ENCODE measurements at places on chromosomes 11 and 22.

- no peak for DNase-seq
These were observed 97.8 kb downstream of the ME3 start for GRCh38 chr11:86574493-86575207.

- peak; percentile 60 for DNase-seq
These were observed at the start of gene KCTD17 for GRCh38 chr22:37051391-37052385. Gene KCTD17 (plus strand): TSS chr22:37051742. CDS start chr22:37051761, 19 bp downstream.

- DNase-seq, result no peak
These were observed 2.1 kb downstream of the GAL3ST3 start for GRCh38 chr11:66046901-66047300.

GRCh38 chr11:67780056-67780455 lies 105.6 kb upstream of the ALDH3B2 start:
- DNase-seq, result no peak

DNA sequence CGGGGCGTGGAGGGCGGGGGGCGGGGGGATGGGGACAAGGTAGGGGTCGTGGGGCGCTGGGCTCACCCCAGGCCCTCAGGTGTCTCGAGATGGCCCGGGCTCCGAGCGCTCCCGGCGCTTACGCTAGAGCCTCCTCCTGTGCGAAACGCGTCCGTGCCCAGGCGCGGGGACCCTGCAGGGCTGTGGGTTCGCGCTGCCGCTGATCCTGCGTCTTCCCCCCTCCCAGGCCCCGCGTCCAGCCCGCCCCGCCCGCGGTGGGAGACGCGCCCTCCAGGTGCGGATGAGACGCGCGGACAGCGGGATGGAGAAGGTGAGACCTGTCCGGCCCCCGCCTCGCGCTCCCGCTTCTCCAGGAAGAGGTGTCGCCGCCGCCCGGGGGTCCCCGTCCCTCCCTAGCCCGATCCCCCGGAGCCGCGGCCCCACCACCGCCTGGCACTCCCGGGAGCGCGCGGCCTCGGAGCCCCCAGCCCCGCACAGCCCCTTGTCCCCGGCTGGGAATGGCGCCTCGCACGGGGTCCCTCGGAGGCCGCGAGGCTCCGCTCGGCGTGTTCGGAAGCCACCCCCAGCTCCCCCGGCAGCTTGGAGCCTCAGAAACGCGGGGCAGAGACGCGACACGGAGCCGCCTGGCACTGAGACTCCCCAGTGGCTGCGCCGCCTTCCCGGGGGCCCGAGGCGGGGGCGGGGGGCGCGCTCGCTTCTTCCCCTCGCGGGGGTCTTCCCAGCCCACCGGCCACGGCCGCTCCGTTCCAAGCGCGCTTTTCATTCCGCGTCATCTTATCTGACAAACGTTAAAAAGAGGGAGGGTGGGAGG lies 27.6 kb upstream of the TOLLIP start:
- DNase-seq, result no peak

- DNase-seq, result no peak
These were observed 1356.2 kb downstream of the TBC1D22A start for GRCh38 chr22:48118654-48119053.

DNA sequence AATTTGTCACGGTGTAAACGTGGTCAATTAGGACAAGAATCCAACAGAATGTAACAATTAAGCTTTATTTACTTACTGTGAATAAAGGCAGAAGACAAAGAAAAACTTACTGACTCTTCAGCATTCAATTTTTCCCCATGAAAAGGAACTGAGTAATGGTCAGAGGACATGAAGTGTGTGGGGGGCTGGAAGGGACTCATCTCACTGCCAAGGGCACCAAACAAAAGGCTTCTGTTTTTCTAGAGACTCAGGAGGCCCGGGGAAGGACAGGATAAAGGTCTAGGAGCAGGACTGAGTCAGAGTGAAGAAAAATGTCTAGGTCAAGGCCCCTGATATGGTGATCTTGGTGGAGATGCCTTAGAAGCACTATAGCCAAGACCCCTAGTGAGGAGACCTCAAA lies 564.2 kb upstream of the ANO5 start:
- DNase-seq, result no peak

DNA sequence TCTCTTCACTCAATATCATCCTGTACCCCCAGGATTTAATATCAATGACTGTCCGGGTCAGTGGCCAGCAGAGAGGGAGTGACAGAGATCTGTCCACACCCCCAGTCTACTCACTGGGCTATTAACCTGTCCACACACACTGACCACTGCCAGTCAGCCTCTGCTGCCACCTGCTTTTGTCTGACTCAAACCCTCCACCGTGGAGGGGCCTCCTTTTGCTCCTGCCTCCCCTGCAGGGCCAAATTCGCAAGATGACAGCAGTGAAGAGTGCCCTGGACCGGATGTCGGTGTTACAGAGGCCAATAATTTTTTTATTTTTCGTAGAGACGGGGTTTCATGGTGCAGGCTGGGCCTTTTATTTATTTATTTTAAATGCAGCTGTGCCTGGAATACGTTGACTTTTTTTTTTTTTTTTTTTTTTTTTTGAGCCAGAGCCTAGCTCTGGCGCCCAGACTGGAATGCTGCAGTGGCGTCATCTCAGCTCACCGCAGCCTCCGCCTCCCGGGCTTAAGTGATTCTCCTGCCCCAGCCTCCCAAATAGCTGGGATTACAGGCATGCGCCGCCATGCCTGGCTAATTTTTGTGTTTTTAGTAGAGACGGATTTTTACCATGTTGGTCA lies 5.1 kb downstream of the PDXP start:
- DNase-seq, result no peak

DNA sequence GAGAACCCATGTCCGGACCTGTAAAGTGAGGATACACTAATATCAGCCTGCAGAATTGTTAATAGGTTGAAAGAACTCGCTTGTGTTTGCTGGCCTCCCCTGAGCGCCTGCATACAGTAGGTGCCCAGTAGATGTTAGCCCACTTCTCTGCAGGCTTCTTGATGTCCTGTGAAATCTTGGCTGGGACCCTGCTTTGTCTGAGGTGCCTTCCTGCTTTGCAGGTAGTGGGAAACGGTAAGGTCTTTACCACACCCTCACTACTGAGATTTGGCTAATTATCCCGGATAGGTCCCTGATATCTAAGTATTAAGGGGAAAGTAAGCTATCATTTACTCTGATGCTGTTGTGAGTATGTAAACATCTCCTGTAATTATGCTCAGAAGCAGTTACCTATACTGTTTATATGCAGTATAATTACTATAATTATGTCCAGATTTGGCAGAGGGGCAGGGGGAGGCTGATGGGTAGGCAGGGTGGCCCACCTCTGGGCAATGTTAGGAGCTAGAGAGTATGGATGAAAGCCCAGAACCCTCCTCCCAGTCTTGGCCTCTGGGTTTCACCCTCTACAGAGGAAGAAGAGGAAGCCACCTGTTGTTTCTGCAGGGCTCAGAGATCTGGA lies 1.2 kb upstream of the ARRB1 start:
- DNase-seq, result no peak

DNA sequence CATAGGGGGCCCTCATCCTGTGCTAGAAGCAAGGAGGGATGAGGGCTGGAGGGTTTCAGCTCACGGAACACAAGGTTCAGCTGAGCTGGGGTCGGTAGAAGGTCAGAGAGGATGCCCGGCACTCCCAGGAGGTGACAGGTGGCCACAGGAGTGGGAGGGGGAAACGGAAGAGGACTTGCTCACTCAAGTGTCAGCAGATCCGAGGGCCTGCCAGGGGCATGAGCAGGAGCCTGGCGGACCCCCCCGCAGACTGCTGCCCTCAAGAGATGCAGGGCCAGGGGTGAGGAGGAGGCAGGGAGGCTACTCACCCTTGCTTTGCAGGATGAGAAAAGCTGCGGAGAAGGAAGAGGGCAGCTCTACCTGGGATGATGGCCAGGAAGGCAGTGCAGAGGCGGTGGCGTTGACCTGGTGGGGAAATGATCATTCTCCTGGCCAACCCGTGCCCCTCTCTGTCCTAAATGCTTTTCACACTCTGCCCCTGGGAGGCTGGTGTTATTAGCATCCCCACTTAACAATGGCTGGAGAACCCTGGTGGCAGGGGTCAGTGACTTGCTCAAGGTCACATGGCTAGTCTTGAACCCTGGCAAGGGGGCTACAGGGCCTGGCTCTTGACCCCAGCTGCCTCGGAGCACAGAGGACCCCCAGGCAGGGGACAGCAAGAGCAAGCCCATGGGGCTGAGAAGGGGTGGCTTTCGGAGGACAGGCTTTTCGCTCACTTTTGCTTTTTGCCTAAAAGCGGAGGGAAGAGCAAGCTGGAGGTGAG lies 30.1 kb upstream of the CSNK1E start:
- no peak for DNase-seq

DNA sequence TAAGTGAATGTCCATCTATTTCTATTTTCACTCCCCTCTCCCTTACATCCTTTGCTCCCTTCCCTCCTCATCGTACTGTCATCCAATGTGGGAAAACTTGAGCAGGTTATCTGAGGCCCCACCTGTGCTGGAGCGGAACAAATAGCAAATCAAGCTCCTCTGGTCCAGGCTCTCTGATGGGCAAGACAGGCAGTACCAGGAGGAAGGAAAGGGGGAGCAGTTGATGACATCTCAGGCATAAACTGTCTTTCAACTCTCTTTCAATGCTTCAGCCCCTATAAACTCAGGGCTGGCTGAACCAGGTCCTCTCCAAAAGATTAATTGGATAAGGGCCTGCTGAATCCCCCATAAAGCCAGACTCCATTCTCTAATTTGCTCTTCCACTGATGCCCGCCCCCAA lies 1.5 kb upstream of the CCKBR start:
- no peak for DNase-seq

GRCh38 chr11:119850822-119851409 lies 121.9 kb upstream of the NECTIN1 start:
- DNase-seq, result no peak

DNA sequence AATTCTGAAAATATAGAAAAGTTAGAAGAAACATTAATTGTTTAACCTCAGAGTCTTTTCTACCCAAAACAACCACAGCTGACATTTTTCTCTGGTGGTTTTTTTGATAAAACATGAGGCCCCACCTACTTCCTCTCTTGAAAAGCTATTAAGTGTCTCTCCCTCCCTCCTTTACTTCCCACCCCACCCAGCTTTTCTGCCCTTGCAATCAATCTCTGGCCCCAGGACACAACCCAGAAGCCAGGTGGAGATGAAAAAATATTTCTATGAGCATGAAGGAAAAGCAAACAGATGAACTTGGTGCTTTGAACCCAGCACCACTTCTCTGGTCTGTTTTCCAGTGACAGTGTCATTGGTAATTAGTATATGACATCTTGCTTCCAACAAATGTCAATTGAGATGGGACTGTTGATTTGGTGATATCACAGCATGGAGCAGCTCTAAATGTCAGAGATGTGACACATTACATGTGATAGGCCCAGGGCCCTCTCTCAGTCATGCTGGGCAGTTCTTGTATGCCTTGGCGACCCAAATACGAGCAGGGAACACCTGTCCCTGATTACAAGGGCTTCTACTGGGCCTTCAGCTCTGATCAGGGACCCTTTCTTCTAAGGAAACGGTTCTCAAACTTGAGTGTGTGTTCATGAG lies 23.9 kb upstream of the TMPRSS13 start:
- DNase-seq, result no peak

DNA sequence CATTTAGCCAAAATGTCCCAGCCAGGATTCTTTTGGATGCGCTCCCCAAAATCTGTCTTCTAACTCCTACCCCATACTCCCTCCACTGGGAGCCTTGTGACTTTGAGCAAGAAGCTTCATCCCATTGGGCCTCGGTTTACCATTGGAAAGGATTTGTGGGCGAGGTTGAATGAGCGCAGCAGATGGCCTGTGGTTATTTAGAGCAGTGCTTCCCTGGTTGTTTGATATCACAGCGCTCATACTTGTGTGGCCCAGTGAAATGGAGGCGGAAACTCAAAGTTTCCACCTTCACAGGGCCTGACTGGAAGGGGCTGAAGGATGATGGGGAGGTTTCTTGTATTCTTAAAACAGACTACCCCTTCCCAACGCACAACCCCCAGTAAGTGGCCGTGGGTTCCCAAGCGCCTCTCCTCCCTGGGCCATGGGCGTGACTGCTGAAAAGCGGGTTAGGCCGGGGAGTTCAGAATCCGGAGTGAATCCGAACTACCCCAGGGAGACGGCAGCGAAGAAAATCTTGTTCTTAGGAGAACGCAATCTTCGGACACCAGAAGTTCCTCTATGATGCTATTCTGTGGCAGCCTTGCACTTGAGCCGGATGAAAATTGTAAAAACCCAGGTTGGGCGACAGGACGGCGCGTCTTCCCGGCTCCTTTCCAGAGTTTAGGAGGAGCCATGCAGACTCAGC lies 1.2 kb upstream of the ATF4 start:
- no peak for DNase-seq

- no peak for DNase-seq
These were observed 58.3 kb downstream of the CYTH4 start for GRCh38 chr22:37340331-37341262.

GRCh38 chr11:13763341-13763740 lies 94.9 kb downstream of the FAR1 start:
- DNase-seq, result no peak

DNA sequence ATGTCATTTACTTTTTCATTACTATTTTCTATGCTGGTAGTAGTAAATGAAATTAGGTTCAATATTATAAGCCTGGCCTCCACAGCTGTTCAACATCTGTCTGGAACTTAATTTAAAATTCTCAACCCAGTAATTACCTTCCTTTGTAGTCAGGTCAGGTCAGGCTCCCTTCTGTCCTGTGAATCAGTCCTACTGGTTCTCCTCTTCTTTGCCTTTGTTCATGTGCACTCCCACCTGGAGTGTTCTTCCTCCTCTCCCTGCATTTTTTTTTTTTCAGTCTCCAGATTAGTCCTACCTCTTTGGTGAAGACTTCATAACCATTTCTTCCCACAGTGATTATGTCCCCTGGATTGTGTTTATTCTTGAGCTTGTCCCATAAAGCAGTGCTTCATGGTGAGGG lies 67.9 kb downstream of the DKK3 start:
- no peak for DNase-seq

DNA sequence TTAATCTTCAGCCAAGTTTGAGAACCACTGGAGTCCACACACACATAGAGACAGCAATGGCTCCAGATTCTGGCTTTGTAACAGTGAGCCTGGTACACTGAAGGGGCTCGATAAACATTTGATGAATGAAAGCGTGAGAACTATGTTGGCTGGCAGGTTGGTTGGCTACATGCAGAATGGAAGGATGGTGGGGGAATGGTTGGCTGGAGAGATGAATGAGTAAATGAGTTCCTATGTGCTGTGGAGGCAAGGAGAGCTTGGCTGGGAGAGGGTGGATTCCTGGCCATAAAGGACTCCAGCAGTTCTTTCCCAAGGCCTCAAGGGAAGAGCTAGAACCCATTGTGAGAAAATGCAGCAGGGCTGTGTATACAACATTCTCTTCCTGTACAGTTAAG lies 168.0 kb upstream of the NECTIN1 start:
- DNase-seq, result no peak

GRCh38 chr11:823441-824291 lies 4.1 kb upstream of the CRACR2B start:
- no peak for DNase-seq

DNA sequence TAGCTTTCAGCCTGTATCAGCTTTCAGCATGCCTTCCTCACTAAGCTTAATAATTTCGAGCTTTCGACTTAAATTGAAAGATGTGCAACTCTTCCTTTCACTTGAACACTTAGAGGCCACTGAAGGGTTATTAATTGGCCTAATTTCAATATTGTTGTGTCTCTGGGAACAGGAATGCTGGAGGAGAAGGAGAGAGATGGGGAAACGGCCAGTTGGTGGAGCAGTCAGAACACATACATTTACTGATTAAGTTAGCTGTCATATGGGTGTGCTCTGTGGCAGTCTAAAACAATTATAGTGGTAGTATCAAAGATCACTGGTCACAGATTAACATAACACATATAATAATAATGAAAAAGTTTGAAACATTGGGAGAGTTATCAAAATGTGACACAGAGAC lies 106.2 kb downstream of the LRRC32 start:
- DNase-seq, result no peak
